ENCODE measurements at places on chromosomes 11 and 22.

- no peak for DNase-seq
Measured at GRCh38 chr22:41469218-41469851, 418 bp downstream of the ACO2 start.

GRCh38 chr11:99098258-99098657 is 77.5 kb downstream of the CNTN5 start:
- no peak for DNase-seq

DNA sequence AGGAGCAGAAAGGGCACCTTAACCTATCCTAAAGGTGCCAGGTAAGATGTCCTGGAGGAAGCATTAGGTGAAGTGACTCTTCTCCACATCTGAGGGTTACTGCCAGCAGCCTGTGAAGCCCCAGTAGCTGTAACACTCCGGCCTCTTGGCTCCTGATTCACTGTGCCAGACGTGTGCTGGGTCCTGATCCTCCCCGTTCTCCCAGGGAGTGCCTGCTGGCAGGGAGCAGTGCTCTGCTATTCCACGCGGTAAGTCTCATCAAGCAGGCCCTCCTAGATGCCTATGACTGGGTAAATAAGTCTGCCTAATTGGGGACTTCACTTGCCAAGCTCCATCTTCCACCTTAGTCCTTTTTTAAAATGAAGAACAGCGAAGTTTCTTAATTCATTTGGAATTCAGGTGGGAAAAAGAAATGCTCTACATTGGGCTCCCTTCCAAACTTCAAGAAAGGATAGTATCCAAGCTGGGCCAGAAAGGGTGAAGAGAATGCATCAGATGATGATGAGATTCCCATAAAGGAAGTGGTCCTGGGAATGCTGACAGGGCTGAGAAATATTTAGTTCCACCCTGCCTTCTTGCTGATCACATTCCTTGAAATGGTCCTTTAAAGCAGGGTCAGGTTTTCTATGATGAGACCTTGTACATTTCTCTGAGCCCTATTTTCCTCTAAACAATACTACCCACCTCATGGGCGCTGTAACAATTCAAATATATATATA is 188.0 kb downstream of the MAML2 start:
- no peak for DNase-seq

DNA sequence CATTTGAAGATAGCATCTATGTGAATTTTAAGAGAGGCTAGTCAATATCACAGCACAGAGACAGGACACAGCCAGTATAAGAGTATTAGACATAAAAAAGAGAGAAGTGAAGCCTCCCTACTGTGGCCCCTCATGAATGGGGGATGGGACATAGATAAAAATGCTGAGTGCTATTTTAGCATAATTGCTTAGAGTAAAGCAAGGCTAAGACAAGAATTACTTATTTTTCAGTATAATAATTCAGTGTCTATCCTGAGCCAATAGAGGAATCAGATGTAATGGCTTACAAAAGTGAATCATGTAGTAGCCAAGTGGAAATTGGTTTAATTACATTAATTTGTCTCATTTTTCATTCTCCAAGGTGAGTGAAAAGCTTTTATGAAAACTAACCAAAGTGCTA is 419.5 kb downstream of the NELL1 start:
- no peak for DNase-seq

- no peak for DNase-seq
Measured at GRCh38 chr11:82858133-82858532, 42.1 kb downstream of the PRCP start.

DNA sequence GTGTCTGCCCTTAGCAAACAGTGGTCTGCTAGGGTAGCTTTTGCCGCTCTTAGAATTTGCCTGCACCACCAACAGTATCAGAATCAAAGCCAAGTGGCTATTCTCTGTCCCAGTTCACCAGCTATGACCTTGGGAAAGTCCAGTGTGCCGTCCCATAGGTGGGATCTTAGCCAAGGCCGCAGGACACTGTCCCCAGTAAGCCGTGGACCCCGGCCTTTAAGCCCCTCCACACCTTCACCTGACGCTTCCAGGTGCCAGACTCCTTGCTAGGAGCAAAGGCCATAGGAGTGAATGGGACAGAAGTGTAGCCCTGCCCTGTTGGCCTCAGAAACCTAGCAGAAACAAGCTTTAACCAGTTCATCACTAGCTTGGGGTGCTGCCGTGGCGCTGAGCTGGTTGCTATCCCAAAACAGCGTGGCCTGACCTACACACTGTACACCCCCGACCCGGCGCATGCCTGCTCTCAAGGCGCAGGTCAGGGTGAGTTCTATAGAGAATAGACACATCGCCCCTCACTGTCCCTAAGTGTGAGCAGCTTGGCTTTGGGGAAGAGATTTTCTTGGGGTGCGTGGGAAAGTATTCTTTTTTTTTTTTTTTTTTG is 4.5 kb downstream of the FADD start:
- no peak for DNase-seq

- no peak for DNase-seq
Measured at GRCh38 chr22:17167486-17167885, 8.4 kb upstream of the HDHD5 start.

DNA sequence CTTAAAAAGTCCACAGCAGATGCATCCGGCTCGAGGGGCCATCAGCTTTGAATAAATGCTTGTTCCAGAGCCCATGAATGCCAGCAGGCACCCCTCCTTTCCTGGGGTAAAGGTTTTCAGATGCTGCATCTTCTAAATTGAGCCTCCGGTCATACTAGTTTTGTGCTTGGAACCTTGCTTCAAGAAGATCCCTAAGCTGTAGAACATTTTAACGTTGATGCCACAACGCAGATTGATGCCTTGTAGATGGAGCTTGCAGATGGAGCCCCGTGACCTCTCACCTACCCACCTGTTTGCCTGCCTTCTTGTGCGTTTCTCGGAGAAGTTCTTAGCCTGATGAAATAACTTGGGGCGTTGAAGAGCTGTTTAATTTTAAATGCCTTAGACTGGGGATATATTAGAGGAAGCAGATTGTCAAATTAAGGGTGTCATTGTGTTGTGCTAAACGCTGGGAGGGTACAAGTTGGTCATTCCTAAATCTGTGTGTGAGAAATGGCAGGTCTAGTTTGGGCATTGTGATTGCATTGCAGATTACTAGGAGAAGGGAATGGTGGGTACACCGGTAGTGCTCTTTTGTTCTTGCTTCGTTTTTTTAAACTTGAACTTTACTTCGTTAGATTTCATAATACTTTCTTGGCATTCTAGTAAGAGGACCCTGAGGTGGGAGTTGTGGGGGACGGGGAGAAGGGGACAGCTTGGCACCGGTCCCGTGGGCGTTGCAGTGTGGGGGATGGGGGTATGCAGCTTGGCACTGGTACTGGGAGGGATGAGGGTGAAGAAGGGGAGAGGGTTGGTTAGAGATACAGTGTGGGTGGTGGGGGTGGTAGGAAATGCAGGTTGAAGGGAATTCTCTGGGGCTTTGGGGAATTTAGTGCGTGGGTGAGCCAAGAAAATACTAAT is 1.9 kb downstream of the NEAT1 start:
- DNase-seq = peak; percentile 49

DNA sequence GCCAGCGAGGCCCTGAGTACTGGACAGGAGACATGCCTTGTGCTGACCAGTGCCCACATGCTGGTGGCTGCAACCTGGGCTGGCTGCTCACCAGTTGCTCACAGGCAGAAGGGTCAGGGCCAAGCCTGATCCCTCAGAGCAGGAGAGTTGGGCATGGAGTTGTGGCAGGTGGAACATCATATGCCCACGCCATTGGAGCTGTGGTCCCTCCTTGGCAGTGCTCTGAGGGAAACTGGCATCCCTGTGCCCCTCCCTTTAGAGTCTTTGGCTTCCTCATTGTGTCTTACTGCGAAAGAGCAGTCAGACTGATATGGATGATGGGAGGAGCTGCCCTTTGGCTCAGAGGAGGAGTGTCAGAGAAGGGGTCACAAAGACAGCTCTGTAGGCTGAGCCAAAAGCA is 3.1 kb upstream of the MYEOV start:
- no peak for DNase-seq

DNA sequence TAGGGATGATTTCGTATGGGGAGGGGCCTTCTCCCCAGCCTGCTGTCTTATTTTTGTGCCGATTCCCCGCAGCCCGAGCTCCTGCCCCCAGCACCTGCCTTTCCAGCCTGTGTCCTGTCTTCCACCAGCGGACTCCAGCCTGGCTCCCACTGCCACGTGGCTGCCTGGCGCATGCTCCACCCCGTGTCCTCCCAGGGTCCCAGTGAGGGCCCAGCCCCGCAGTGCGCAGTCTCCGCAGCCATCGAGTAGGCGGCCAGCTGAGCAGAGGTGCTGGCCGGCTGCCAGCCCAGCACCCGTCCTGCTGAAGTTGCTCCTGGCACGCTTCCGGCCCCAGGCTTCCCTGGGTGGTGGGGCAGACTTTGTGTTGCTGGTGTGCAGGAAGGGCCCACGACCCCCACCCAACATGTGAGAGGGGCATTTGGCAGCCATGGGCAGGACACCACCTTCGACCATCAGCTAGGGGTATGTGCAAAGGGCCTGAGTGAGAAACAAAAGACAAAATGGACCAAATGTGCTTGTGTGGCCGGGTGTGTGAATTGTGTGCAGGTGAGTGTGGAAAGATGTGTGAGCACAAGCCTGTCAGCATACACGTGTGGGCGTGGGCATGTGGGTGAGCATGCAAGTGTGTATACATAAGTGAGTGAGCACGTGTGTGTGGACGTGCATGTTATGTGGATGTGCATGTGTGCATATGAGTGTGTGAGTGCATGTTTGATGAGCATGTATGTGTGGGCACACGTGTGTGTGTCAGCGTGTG is 55.9 kb downstream of the RTN4R start:
- DNase-seq = no peak

DNA sequence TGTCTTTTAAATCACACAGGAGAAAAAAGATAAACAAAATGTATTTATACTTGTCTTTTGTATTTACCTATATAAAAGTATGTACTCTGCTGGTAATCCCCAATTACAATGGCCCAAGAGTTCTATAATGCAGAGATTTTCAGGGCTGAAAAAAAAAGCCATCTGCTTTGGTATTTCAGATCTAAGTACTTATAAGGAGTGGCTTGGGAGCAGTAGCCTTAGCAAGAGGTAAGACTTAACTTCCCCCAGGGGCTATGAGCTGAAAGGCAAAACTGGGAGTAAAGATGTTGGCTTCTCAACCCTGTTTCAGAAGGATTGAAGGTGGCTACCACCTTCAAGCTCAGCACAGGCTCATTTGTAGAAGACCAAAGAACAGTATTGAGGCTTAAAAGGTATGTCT is 35.3 kb upstream of the EP300 start:
- DNase-seq = no peak

DNA sequence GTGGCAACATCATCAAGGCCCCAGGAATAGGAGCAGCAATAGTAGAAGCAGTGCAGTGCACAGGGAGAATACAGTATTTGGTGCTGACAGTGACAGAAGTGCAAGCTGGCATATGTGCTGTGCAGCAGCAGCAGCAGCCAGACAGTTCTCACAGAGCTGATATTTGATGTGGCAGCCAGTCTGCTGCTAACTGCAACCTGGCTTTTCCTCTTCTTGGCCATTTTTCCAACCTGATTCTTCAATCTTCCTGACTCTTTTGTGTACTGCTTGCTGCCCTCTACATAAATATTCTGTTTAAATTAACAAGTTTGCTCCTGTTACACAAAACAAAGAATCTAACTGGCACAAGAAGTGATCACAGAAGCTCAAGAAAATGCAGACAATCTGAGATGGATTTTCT is 102.0 kb downstream of the CASP12 start:
- no peak for DNase-seq

DNA sequence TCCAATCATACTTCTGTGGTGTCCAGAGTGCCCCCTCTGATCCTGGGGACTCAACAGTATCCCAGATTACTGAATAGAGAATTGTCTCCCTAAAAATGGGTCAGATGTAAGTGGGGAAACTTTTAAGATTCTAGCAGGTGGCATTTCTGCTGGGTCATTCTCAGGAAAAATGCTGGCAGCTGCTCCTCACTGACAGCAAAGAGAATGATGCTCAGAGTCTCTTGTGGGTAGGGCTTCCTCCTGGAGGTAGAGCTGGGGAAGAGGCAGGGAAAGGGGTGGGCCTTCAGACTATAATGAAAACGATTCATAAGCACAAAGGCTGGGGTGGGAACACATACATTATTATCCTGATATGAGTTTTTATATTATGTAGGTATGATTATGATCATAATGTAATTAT is 647.2 kb downstream of the NELL1 start:
- DNase-seq = no peak

DNA sequence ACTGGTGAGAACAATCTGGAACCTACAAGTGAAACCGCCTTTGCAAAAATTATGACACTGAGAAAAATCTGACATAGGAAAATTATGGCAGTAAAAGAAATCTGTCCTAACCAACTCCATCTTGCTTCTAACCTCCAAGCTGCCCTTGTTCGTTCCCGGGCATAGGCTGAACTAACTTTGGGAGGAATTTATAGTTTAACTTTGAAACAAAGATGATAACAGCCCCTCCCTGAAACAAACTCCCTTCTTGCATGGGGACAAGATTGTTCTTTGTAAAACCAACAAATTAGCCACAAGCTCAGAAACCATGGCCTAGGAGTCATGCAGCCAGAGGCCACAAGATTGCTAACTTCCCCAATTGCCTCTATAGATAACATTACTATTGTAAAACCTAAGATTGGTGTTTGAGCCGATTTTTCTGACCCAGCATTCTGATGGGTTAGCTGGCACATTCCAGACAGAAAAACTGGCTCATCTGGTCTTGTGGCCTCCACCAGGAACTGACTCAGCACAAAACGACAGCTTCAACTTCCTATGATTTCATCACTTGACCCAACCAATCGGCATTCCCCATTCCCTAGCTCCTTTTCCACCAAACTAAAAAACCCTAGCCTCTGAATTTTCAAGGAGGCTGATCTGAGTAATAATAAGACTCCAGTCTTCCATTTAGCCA is 3.6 kb upstream of the CCDC81 start:
- no peak for DNase-seq

DNA sequence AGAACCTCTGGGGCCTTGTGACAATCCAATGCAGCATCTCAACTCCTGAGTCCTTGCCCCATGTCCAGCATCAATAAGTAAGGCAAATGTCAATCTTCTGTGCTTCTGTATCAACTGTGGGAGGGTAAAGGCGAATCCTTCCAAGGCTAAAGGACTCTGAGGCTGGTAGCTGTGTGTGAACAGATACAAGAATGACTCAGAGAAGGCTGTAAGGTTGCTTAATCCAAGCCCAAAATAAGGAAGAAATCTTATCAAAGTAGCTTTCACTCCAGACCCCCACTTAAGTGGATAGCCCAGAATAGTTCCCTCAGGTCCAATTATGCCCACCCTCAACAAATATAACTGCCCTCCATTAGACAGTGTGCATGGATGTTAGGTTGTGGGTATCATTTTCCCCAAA is 28.1 kb upstream of the SCGB1A1 start:
- DNase-seq = no peak

GRCh38 chr11:73192272-73192671 is 25.8 kb upstream of the P2RY2 start:
- no peak for DNase-seq
